ENCODE measurements at places on chromosomes 7 and 10.
A peak's percentile ranks its signal among the peaks of the same experiment; 100 is the strongest.

- DNase-seq = no peak
These were observed 2.8 kb upstream of the SMARCD3 start for GRCh38 chr7:151251328-151251688.

GRCh38 chr7:92404170-92404614, 43.1 kb upstream of the GATAD1 start:
- peak; percentile 21 for DNase-seq

- DNase-seq = peak; percentile 17
These were observed 202.0 kb downstream of the MAD1L1 start for GRCh38 chr7:2030475-2031450.

GRCh38 chr7:151575410-151575809, 55.7 kb upstream of the RHEB start:
- DNase-seq = no peak

Measured in activated CD8-positive, alpha-beta memory T cell treated with anti-CD3 and anti-CD28 coated beads for 4 hours (primary cell).